ENCODE measurements at places on chromosomes 7 and 10.

DNA sequence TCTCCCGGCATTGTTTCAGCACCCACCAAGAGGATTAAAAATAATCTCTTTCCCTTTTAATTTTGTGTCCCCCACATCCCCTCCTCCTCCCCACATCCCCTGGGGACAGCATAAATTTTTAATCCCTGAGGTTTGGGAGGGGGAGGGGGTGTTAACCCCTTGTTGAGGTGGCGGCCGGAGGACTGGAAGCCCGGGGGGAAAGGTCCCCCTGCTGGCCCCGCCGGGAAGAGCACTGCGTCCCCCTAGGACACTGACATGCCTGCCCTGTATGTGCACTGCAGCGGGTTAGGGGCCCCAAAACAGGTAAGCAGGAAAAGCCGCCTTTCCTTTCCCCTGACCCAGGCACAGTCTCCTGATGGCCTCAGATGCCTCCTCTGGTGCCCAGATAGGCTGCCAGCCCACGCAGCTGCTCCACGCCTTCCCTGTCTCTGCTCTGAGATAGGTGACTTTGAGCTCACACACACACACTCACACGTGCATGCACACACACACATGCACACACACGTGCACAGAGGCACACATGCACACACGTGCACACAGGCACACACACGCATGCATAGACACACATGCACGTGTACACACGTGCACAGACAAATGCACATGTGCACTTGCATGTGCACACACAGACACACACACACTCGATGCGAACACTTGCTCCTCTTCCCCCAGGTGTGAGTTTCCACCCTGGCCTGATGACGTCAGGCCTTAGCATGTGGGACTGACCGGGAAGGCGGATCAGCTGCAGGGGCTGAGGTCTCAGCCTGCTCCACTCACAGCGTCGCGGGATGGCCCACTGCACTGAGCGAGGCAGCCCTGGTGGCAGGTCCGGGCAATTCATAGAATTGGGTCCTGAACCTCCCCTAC, 12.3 kb downstream of the CNPY1 start:
- peak; percentile 13 for DNase-seq

DNA sequence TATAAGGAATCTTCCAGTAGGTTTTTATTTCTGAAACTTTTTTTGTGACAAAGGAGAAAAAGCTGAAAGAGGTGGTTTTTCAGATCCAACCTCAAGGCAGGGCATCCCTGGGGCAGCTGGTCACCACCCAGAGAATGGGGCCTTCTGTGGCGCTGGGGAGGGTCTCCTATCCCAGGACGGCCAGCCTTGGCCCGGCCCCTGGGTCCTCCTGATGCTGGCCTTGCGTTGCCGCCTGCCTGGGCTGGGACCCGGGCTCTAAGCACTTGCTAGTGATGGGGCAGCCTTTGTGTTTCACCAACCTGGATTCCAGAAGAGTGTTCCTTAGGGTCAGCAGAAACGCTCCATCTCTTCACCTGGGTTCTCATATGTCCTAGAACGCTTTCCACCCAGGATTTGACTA, 16.3 kb downstream of the SHH start:
- no peak for DNase-seq

DNA sequence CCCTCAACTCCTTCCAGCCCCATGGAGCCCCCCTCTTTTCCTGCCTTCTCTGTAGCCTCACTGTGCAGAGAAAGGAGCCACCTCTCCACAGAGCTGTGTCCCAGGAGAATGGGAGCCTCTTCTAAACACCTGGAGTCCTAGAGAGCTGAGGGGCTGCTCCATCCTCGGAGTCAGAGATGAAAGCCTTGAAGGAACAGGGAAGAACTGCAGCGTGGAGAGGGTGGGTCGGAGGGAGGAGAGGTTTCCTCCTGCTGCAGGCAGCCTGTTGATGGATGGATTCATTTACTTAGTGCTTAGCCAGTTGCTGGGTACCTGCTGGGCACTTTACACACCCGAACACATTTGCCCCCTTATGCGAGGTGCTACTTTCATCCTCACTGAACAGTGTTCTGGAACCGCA, 39.0 kb downstream of the C10orf120 start:
- no peak for DNase-seq

DNA sequence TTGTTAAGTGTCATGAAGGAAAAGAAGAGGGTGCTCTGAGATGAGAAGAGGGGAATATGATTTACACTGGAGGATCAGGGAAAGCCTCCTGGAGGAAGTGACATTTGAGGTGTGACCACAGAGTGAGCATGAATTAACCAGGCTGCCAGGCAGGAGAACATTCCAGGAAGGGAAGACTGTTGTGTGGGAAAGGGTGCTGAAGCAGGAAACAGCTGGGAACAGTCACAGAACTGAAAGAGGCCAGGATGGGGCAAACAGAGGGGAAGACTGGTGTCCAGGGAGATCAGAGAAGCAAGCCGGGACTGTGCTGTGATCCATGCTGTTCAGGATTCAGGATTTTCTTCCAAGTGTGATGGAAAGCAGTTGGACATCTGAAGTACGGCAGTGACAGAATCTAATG, 14.9 kb downstream of the HIPK2 start:
- no peak for DNase-seq

GRCh38 chr10:95394161-95394880, 103.5 kb upstream of the PDLIM1 start:
- DNase-seq, result no peak

DNA sequence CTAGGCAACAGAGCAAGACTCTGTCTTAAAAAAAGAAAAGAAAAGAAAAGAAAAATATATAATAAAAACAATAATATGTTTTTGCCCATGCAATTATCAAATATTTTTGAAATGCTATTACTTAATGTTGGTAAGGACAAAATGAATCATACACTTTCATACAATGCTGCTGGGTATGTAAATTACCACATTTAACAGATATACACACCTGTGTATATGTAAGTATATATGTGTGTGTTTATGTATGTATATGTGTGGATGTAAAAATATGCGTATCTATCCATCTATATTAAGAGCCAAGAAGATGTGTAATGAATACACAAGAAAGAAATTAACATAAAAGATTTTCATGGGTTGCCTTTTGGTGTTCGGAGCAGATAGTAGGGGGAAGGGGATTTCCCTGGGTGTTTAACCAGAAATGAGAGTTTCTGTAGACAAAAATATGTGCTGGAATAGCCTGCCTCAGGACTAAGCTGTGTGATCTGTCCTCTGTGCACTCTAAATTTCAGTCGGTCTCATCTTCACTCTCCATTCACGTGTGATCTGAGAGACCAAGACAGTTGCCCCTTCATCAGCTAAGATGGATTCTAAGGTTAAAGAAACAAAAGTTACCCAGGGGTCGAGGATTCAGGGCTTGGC, 61.2 kb downstream of the PRKCQ start:
- no peak for DNase-seq

DNA sequence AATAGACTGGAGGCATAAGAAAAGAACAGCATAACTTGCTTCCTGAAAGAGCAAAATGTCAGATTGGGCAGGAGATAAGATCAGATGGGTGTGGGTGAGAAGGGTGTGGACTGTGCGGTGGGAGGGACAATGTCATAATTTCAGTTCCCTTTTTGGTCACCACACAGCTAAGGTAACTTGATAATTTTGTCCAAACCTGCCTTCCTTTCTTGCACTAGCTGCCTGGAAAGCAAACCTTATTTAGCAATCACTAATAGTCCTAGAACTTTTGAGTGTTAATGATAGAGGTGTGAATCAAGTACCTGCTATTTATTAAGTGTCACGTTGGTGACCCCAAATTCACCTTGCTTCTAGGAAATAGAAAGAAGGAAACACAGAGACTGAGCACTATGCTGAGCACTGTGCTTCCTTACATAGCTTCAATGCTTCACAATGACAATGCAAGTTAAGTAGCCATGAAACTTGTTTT, 72.4 kb upstream of the SP4 start:
- no peak for DNase-seq

- DNase-seq, result no peak
Observed at GRCh38 chr10:113180401-113181154, 230.5 kb downstream of the TCF7L2 start.

- no peak for DNase-seq
Observed at GRCh38 chr10:64067859-64068258, 546.7 kb downstream of the REEP3 start.

DNA sequence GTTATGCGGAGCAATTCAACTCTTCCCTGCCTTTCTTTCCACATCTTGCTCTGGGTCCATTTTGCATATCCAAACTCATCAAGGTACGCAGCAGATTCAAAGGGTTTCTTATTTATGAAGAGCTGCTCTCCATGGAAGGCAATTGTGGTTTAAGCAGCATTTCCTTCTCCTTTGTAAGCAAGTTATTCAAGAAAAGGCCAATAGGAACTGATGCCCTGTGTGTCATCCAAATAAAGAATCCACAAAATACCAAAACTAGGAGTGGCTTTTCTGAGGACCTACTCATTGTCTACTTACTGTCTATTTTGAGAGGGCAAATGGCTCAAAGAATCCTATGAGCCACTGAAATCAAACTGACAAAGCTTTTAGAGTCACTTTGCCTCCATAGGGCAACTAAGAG, 253.1 kb downstream of the PTEN start:
- no peak for DNase-seq

DNA sequence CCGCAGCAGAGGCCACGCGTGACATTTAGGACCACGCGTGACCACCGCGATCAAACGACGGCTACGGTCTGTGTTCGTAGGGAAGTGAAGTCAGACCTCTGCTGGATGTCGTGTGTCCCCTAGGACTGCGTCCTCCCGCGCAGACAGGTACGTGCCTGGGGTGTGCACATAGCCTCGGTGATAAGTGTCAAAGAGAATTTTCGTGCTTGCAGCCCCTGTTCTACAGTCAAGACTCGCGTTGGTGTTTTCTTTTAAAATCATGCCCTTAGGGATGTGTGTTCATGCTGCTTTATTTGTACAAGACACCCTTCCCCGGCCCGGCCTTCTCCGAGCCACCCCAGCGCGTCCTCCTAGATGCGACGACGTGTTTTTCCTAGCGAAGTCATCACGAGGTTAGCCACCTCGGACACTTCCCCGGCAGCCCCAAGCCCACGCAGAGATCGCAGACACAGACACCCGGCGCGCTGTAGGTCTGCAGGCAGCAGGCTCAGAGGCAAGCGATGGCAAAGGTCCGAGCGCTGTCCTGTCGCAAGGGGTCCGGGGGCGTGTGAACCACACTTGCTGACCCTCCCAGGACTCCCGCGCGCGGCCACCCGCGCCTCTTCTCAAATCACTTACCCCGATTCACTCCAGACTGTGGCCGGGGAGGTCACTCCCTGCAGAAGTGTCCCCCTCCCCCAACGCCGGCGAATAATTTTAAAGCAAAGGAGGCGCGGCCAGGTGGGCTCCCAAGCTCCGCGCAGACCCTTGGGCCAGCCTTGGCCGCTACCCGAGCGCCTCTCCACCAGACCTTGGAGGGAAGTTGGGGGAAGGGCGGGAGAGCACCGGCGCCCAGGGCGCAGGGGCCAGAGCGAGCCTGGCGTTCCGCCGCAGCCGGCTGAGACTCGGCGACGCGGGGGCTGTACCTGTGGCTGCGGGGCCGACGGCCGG, 552 bp downstream of the MKX start:
- no peak for DNase-seq

- no peak for DNase-seq
Observed at GRCh38 chr7:77245015-77245755, 45.6 kb upstream of the FGL2 start.

DNA sequence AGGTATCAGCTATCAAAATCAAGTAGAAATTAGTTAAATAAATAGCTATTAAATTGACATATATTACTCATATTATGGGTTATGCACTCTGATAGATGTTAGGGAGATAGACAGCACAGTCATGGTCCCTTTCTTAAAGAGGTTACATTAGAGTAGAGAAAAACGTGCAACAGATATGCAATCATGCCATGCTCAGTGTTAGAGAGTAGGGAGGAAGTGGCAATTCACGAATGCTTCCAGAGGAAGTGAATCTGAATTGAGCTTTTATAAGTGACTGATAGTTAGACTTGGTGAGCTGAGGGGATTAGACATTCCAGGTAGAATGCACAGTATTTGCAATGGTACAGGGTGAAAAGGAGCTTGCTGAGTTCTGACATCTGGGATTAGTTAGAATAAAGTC, 349.8 kb downstream of the NXPH1 start:
- no peak for DNase-seq

DNA sequence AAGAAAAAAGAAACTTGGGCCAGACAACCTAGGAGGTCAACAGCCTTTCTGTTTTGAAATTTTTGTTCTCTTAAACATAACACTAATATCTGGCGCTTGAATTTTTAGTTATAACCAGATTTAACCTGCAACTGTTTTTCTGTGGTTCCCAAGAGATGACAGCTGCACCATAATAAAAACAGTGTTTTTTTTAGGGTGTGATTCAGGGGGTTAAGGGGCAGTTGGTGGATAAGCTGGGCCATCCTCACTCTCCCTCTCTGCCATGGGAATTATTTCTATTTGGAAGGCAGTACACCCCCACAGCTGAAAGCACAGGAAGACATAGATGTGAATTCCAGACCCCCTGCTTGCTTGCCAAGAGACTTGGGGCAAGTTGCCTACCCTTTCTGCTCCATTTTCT, 20.1 kb upstream of the TM9SF3 start:
- DNase-seq, result no peak

DNA sequence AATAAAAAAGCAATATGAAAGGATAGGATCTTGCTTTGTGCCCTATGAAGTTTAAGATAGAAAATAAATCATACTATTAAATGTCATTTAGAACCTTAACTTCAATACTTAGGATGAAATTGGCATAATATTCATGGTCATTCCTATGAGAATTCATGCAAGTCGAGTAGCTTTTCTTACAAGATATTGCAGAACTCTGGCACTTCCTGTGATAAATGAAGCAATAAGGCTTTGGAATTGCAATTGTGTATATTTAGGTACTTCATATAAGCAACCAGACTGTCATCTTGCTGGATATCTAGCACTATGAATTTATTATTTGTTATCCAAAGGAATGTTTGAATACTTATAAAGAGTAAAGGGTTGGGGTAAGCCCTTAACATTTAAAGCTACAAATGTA, 116.5 kb downstream of the ZNF438 start:
- no peak for DNase-seq

- DNase-seq, result no peak
Observed at GRCh38 chr7:50190776-50191175, 97.7 kb upstream of the ZPBP start.

GRCh38 chr7:94274828-94275227, 119.9 kb upstream of the COL1A2 start:
- no peak for DNase-seq

DNA sequence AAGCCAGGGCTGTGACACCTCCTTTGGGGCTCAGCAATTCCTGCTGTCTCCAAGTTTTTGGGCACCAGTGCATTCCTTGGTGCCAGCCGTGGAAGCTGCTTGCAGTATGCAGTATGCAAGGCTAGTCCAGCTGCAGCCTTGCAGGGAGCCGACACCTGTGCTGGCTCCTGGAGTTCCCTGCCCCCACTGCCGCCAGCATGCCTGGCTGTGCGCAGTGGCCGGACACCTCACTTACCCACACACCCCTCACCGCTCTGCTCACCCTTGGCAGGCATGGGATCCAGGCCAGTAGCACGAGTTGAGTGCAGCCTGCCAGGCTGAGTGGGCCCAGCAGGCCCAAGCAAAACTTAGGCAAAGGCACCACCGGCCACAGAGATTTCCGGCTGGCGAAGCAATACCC, 77.4 kb downstream of the SAMD9 start:
- DNase-seq, result no peak

GRCh38 chr10:14384116-14384730, 53.5 kb upstream of the FRMD4A start:
- DNase-seq, result no peak

Measured in NCI-H524 treated with DMSO at 0.1 percent for 48 hours (cell line).